Activated CD4-positive, alpha-beta T cell treated with anti-CD3 and anti-CD28 coated beads, Interleukin-2, Interleukin-6, amounts not matched to agents 100 ng/mL and 50 ng/mL, durations not matched to agents 16 hours and 8 hours (primary cell): ENCODE measurements at places on chromosomes 6 and 20.

- DNase-seq, result no peak
These were observed 45.7 kb downstream of the SCGN start for GRCh38 chr6:25697537-25698340.

DNA sequence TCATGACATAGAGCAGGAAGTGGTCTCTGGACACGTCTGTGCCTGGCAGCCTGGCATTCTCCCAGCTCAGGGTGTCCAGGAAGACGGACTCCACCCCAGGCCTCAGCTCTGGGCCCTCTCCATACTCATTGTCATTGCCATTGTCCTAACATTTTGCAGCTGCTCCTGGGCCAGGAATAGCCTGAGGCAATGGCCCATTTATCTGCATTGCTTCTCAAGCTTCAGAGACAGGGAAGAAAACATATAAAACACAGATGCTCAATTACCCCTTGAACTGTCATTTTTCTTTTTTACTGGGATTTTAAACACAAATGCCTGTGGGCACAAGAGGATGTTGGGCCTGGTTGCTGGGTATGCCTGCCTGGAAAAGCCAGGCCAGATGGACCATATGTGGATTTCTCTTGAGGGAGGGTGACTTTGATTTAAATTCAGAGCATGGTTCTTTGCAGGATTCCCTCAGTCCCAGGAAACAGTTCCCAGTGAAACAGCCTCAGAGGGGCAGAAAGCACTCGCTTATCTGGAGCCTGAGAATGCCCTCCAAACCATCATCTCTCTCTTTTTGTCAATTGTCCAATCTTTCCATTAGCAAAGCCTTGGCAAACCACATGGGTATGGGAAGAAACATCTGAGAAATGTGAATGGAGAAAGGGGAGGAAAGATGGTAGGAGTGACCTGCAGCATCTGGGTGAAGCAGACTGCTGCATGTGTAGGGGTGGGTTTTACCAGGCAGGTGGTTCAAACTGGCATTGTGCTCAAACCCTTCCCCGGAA is 17.9 kb downstream of the LAMP5 start:
- no peak for DNase-seq

GRCh38 chr6:105087571-105088211 is 92.1 kb downstream of the POPDC3 start:
- peak; percentile 58 for DNase-seq

DNA sequence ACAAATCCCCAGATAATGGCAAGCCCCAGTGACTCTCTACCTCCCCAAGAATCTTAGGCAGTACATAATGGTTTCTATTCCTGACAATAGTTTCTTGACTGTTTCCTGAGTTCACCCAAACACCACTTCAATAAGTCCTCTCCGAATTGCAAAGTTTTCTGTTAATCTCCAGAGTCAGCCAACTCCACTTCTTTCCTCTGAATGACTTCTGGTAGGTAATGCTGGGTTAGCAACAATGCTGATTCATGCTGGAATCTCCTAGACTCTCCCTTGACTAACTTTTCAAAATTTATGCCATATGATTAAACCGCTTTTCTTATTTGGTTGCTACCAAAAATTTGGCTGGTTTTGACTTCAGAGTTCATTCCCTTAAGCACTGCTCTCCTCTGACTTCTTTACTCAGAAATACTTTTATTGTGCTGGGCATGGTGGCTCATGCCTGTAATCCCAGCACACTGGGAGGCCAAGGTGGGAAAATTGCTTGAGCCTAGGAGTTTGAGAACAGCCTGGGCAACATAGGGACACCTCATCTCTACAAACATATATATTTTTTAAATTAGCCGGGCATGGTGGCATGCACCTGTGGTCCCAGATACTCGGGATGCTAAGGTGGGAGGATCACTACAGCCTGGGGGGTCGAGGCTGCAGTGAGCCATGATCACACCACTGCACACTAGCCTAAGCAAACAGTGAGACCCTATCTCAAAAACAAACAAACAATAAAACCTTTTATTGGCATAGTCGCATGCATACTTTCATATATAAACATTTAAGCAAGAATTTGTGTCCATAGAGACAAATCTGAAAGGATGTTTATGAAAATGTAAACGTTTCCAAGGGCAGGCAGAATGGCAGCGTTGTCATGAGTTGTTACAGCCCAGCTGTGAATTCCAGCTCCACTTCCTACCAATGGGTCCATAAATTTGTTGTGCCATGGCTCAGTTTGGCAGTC is 249.3 kb upstream of the PLN start:
- DNase-seq, result no peak

- DNase-seq, result no peak
These were observed 24.0 kb upstream of the NPBWR2 start for GRCh38 chr20:64131406-64131805.

GRCh38 chr20:43387737-43388136 is 70.0 kb upstream of the SRSF6 start:
- DNase-seq, result no peak

DNA sequence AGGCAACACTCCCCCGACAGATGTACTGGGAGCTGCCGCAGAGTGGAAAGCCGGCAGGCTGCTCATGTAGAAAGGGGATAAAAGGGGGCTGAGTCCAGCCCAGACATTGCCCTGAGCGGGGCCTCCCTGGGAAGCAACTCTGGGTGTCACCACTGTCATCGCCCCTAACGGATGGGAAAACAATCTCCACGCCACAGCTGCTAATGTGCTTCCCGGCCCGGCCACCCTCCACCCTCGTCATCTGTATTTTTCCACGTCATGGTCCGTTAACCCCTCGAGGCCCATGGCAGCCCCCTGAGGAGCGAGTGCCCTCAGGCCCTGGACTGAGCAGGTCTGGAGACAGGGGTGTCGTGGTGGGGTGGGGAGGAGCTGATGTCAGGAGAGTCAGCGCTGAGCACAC is 227.4 kb downstream of the DLL1 start:
- DNase-seq, result no peak

GRCh38 chr6:115613488-115613887 is 447.2 kb downstream of the FRK start:
- DNase-seq, result no peak

GRCh38 chr6:105985098-105985815 is 100.9 kb upstream of the PRDM1 start:
- DNase-seq, result no peak

DNA sequence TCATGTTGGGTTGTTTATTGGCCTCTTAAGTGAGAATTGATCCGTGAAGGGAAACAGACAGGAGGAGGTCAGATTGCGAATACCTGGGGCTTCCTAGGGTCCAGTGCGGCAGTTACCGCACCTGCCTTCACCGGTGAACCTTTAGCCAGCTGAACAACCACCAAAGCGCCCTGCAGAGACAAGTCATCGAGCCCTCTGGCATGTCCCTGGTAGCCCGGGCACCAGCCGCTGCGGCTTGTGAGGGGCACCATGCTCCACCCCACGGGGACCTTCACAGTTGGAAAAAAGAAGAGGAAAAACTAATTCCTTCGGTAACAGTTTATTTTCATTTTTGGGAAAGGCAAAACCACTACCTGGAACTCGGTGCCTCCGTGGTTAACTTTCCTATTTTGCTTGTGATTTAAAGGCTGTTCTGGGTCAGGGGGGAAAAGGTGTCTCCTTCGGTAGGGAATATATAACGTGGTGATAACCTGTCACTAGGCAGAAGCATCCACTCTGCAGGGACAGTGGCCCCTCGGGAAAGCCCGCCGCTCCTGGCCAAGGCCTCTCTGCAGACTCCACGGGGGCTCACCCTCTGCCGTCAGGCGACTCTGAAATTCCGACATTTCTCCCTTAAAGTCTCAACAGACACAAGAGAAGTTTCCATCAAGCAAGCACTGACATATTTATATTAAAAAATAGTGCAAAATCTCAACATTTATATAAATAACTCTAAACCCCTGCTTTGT is 30.7 kb upstream of the ZBP1 start:
- DNase-seq, result no peak

DNA sequence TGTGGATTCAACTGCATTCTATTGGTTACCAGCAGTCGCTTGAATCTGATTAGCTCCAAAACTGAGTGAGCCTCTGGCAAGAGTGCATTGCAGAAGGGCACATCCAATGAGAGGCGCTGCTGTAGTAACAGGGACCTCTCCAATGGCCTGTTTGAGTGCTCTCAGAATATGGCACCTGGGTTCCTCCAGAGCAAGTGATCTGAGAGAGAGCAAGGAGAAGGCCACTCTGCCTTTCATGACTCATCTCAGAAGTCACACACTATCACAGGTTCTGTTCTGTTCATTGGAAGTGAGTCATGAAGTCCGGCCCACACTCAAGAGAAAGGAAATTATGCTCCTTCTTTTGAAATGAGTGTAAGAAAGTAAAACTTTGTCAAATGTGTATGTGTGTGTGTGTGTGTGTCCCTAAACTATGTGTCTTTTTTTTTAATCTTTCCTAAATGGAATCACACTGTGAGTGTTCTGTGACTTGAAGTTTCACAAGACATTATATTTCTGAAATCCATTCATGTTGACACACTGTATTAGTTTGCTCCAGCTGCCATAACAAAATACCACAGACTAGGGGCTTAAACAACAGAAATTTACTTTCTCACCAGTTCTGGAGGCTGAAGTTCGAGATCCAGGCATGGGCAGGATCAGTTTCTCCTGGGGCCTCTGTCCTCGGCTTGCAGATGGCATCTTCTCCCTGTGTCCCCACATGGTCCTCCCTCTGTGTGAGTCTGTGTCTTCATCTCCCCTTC is 138.3 kb upstream of the CDYL start:
- peak; percentile 86 for DNase-seq

DNA sequence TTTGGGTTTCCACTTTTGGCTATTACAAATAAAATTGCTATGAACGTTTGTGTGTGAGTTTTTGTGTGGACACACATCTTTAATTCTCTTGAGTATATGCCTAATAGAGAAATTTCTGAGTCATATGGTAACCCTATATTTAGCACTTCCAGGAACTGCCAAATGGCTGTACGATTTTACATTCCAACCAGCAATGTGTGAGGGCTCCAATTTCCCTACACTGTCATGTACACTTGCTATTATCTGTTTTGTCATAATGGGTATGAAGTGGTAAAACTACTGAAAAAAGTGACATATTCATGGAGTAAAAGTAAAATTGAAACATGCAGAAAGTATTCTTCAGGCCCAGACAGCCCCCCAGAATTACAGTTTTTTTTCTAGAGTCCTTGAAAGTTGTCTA is 59.6 kb upstream of the ESR1 start:
- peak; percentile 47 for DNase-seq

DNA sequence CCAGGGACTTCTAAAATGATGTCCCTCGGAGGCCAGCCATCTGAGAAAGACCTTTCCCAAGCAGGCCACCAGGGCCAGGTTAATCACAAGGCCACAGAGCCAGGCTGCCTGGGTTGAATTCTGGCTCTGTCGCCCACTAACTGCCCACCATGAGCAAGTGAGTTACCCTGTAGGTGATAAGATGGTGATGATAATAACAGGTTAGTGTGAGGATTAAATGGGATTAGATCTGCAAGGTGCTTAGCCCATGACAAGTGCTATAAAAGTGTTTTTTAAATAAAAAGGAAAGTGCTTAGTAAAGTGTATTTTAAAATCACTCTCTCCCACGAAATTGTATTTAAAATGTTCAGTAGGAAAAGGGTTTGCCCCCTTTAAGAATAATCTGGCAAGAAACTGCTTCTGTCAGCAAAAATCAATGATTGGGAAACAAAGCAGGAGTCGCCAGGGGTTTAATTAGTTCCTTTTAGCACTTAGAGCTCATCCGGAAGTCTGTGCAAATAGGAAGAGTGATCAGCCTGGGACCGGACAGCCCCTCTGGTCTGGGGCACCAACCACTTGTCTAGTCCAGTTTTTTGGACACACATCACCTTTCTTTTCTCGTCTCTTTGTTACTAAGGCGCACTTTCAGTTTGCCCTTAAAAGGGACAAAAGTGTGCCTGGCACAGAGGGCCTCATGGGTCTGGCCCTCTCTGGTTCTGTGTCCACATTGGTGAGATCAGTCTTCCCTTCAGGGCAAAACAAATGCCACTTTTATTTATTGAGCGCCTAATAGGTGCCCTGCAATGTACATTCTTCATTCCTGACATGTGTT is 150.4 kb downstream of the GRM4 start:
- no peak for DNase-seq

GRCh38 chr6:116405652-116406356 is 35.1 kb downstream of the DSE start:
- peak; percentile 15 for DNase-seq

DNA sequence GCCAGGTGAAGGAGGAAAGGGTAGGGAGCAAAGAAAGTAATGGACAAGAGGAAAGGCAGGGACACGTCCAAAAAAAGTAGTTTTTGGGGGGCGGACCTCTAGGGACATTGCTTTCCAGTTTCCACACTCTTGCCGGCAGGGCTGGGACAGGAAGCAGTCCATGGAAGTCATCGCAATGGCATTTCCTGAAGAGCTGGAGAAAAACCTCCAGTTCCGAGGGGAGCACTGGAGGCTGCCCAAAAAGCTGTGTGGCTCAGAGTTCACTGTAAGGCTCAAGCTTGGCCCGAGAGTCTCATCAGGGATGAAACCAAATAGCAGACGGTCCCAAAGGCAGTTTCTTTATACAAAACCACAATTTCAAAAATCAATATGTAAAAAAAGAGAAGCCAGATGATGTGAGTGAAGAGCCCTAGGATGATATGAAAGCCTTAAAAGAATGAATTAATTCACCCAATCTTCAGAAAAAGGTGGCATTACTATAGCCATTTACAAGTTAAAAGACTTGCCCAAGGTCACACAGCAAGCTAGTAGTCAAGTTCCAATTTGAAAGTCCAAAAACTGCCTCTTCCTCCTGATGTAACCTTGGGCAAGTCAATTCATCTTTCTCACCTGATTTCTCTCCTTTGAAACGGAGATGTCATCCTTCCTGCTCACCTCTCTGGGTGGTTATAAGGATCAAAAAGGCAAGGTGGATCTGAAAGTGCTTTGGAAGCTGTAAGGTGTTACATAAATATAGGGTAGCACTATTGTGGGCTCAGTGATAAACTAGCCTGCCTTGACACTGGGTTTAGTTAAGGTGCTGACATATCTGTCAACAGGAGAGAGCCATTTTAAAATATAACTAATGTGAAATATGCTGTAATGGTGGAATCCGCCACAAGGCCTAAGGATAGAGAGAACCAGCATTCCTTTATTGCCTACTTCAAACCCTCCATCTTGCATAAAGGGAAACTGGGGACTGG is 9.1 kb downstream of the BCL2L1 start:
- DNase-seq, result no peak

DNA sequence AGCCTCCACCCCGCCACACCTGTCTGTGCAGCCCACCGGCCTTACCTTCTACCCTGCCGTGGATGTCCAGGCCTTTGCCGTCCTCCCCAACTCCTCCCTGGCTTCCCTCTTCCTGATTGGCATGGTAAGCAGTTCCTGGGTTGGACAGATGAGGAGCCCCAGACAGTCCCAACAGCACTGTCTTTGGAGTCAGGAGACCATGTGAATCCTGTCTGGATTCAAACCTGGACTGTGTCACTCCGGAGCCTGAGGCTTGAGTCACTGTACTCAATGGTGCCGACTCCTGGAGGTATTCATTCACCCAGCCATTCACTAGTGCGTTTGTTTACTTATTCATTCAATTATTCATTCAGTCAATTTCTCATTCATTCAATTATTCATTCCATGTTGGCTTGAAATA is 20.0 kb upstream of the LBP start:
- DNase-seq, result no peak

DNA sequence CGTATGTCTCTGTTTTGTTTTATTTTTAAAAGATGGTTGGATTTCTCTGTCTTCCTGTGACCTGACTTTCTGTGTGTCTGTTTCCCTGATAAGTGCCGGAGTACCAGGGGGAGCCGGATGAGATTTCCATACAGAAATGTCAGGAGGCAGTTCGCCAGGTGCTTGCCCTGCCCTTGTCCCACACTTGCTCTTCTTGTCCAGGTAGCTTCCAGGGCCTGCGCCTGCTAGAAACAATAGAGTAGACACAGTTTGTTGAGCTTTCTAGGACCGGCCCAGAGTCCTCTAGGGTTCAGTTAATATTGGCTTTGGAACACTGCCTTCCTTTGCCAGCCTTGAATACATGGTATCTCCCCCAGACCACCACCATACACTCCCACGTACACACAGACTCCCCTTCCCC is 3.9 kb downstream of the ITPA start:
- no peak for DNase-seq
